ENCODE measurements at places on chromosomes 7 and 10.

DNA sequence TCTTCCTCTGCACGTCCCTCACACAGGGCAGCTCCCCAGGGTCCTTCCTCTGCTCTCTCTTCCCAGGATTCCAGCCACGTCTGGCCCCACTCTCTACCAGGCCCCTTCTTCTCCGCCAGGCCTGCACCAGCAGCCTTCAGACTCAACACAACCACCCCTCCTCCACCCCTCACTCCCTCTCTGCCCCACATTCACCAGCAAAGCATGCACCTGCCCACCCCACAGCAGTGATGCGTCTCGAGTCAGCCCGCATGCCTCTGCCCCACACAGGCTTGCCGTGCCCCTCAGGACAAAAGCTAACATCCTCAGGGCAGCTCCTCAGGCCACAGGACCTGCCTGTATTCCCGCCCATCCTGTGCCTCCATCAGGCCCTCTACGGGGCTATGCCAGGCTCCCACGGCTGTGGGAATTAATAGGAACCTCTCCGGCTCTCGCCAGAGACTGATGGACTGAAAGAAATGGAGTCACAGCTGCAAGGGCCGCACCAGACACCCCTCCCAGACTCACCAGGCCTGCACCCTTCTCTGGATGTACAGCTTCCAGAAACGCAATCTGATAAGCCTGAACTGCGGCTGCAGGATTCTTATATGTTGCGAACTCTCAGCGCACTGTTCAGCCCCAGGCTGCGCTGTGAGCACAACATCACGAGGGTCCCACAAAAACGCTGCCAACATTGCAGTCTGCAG, 100.1 kb downstream of the CYTH3 start:
- no peaks in the 10 kb centered on the region for H3K36me3 ChIP-seq
- H3K27ac ChIP-seq = no peak overlapping the region
- H3K4me1 ChIP-seq = no peaks in the 10 kb centered on the region
- no peaks in the 10 kb centered on the region for H3K27me3 ChIP-seq
- DNase-seq = no peak
- H3K4me3 ChIP-seq = no peak overlapping the region

DNA sequence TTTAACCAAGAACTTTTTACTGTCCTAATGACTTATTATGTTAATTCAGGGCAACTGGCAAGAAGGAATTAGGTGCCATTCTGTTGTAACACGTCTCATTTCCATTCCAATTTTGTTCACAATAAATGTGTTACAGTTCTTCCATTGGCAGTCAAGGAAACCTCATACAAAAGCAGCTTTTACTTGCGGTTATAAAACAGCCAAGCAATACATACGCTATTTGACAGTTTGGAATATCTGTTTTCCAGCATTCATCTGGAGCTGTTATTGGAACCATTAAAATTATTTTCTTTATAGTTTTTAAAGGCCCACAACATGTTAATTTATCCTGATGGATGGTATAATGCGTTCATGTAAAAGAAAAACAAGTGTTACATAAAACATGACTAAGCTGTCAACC, 33.3 kb downstream of the MTERF1 start:
- no peak overlapping the region for H3K4me3 ChIP-seq
- DNase-seq = no peak
- no peaks in the 10 kb centered on the region for H3K36me3 ChIP-seq
- no peaks in the 10 kb centered on the region for H3K27me3 ChIP-seq
- no peak overlapping the region for H3K27ac ChIP-seq

- no peak overlapping the region for H3K4me3 ChIP-seq
- DNase-seq = peak; percentile 57
- H3K36me3 ChIP-seq = no peaks in the 10 kb centered on the region
- H3K4me1 ChIP-seq = peaks cover 17% of the 10 kb centered on the region
These were observed 12.9 kb upstream of the DENND2A start for GRCh38 chr7:140653319-140654108.

- H3K4me1 ChIP-seq = no peaks in the 10 kb centered on the region
- no peaks in the 10 kb centered on the region for H3K36me3 ChIP-seq
- DNase-seq = no peak
- no peaks in the 10 kb centered on the region for H3K27me3 ChIP-seq
These were observed 111.1 kb upstream of the PALS2 start for GRCh38 chr7:24462117-24462516.

- H3K36me3 ChIP-seq = no peaks in the 10 kb centered on the region
- H3K27me3 ChIP-seq = no peaks in the 10 kb centered on the region
- DNase-seq = no peak
- H3K4me1 ChIP-seq = no peaks in the 10 kb centered on the region
- no peak overlapping the region for H3K27ac ChIP-seq
These were observed 206.9 kb upstream of the AGK start for GRCh38 chr7:141344153-141344935.

DNA sequence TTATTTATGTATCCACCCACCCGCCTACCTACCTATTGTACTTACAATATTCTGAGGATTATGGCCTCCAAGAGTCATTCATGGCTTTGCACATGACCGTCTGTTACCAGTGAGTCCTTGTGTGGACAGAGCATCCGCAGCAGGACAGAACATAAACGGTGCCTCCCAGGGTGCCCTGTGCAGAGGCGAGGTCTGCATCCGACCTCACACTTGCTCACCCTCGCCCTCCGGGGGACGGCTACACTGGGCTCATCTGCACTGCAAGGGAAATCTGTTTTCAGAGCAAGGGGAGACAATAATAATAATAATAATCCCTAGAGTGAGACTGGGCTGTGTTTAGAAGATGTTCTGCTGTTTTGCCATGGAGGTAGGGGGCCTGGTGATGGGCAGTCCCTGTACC, 29.8 kb downstream of the PFKP start:
- H3K4me1 ChIP-seq = peaks cover 41% of the 10 kb centered on the region
- no peak overlapping the region for H3K27ac ChIP-seq
- no peak overlapping the region for H3K4me3 ChIP-seq

DNA sequence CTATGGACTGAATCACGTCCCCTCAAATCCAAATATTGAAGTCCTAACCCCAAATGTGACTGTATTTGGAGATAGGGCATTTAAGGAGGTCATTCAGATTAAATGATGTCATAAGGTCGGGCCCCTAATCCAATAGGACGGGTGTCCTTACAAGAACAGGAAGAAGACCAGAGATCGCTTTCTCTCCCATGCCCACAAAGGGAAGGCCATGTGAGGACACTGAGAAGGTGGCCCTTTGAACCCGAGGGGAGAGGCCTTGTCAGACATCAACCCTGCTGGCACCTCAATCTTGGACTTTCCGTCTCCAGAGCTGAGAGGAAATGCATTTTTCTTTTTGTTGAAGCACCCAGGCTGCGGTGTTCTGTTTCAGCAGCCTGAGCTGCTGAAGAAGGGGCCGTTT, 72.3 kb upstream of the KLF6 start:
- H3K36me3 ChIP-seq = no peaks in the 10 kb centered on the region
- no peak overlapping the region for H3K4me3 ChIP-seq
- peaks cover 11% of the 10 kb centered on the region for H3K4me1 ChIP-seq
- no peaks in the 10 kb centered on the region for H3K27me3 ChIP-seq

DNA sequence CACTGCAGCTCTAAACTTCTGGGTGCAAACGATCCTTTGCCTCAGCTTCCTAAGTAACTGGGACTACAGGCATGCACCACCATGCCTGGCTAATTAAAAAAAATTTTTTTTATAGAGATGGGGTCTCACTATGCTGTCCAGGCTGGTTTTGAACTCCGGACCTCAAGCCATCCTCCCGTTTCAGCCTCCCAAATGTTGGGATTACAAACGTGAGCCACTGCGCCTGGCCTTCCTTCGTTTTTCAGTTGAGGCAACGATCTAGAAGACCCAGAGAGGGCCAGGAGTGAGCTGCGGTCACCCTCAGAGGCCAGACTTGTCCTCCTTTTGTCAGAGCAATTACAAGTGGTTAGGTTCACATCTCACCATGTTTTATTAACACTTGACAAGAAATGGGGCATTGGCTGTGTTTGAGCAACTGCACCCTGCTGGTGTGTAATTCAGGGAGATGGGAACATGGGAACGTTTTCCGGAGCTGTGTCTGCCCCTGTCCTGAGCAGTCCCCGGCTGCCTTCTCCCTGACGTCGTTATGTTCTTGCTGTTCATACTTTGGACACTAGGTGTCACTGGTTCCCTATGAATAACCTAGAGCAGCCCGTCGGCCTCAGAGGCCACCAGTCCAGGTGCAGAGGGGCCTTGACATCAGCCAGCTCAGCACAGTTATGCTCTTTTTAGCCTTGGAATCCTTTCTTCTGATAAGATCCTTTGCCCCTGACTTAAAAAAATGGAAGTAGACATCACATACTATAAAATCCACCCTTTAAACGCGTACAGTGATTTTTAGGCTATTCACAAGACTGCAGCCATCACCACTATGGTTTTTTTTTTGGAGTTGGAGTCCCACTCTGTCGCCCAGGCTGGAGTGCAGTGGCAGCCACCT, 375.0 kb downstream of the TYW1 start:
- no peak overlapping the region for H3K27ac ChIP-seq
- DNase-seq = peak; percentile 62
- H3K4me3 ChIP-seq = no peak overlapping the region
- no peaks in the 10 kb centered on the region for H3K4me1 ChIP-seq
- H3K27me3 ChIP-seq = no peaks in the 10 kb centered on the region

DNA sequence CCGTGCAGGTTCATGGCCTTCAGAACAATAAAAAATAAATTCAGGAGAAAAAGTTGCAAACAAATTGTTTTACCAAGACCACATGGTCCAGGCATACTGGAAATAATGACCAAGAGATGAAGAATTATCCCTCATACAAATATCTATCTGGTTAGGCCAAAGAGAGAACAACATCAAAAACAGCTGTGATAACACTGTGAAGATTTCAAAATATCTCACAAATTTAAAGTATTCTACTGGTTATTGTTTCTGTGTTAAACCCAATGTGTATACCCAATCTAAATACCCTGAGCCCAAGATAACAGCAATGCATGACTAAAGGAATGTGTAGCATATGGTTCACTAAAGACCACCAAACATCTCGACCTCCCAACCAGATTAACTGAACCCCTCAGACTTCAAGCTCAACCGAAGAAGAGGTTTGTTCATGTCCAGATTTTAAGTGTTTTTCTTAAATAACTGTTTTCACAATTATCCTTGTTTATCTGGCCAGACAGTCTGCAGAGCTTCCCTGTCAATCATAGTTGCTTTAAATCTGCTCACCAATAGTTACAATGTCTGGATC, 10.9 kb downstream of the OR9A2 start:
- no peak overlapping the region for H3K27ac ChIP-seq
- H3K4me3 ChIP-seq = no peak overlapping the region
- H3K4me1 ChIP-seq = no peaks in the 10 kb centered on the region
- H3K27me3 ChIP-seq = no peaks in the 10 kb centered on the region
- DNase-seq = no peak

GRCh38 chr10:121205625-121206024, 354.5 kb downstream of the WDR11 start:
- H3K4me1 ChIP-seq = no peaks in the 10 kb centered on the region
- no peak overlapping the region for H3K4me3 ChIP-seq
- no peaks in the 10 kb centered on the region for H3K27me3 ChIP-seq
- no peak for DNase-seq
- H3K27ac ChIP-seq = no peak overlapping the region
- no peaks in the 10 kb centered on the region for H3K36me3 ChIP-seq

GRCh38 chr7:112410092-112410491, 40.2 kb upstream of the IFRD1 start:
- no peaks in the 10 kb centered on the region for H3K36me3 ChIP-seq
- no peaks in the 10 kb centered on the region for H3K4me1 ChIP-seq
- no peak overlapping the region for H3K4me3 ChIP-seq
- H3K27ac ChIP-seq = no peak overlapping the region

DNA sequence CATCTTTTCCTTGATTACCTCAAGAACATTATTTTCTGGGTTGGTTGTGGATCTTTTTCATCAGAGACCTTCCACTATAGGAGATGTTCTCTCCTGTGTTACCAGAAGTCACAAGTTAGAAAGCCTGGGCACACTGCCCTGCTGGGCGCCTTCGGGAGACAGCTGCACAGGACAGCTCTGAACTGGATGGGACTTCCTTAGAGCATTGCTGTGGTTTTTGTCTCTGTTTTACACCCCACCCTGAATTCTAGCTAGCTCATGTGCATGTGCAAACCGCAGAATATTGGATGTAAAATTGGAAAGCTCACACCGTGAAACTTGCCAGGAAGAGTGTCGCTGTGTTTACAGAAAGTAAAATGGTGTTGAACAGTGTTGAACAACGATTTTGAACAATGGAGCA, 54.4 kb upstream of the SEC61G start:
- H3K36me3 ChIP-seq = no peaks in the 10 kb centered on the region
- no peak for DNase-seq
- no peaks in the 10 kb centered on the region for H3K4me1 ChIP-seq
- no peak overlapping the region for H3K27ac ChIP-seq

GRCh38 chr7:83643012-83643411, 5.9 kb downstream of the SEMA3E start:
- H3K36me3 ChIP-seq = no peaks in the 10 kb centered on the region
- H3K27ac ChIP-seq = no peak overlapping the region
- no peaks in the 10 kb centered on the region for H3K27me3 ChIP-seq
- no peaks in the 10 kb centered on the region for H3K4me1 ChIP-seq

DNA sequence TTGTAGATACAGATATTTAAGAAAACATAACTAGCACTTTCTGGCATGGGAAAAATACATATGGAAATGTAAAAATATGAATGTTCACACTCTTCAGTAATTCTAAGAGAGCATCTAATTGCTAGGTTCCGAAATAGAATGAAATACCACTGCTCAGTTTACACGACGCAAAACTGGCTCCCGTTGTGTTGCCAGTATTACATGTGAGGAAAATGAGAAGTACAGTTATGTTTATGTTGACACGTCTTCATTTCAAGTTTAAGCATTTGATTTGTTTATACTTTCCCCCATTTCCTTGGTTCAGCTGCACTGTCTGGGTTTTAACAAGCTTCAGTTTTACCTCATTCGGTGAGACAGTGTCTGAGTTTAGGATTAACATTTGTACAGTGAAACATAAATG, 275.8 kb upstream of the SEMA3D start:
- H3K4me3 ChIP-seq = no peak overlapping the region
- no peaks in the 10 kb centered on the region for H3K27me3 ChIP-seq
- H3K27ac ChIP-seq = no peak overlapping the region
- H3K4me1 ChIP-seq = no peaks in the 10 kb centered on the region
- no peak for DNase-seq

DNA sequence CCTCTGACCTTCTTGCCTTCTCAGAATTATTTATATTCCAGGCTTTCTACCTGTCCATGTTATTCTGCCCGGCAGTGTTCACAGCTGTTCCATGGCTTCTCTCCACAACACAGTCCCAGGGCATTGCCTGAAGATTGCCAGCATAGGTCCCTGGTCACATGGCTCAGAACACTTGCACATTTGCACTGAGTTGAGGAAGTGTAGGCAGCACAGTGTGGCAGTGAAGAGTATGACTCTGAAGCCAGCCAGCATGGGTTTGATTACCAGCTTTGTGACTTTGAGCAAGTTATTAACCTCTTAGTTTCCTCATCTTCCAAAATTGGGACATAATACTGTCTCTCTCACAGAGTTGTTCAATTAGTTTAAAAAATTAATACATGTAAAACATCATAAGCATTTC, 73.2 kb upstream of the NEUROD6 start:
- DNase-seq = no peak
- H3K27ac ChIP-seq = no peak overlapping the region
- no peaks in the 10 kb centered on the region for H3K27me3 ChIP-seq
- no peaks in the 10 kb centered on the region for H3K4me1 ChIP-seq
- H3K36me3 ChIP-seq = no peaks in the 10 kb centered on the region
- H3K4me3 ChIP-seq = no peak overlapping the region
